GM13976 (cell line): ENCODE measurements at places on chromosomes 7 and 10.

DNA sequence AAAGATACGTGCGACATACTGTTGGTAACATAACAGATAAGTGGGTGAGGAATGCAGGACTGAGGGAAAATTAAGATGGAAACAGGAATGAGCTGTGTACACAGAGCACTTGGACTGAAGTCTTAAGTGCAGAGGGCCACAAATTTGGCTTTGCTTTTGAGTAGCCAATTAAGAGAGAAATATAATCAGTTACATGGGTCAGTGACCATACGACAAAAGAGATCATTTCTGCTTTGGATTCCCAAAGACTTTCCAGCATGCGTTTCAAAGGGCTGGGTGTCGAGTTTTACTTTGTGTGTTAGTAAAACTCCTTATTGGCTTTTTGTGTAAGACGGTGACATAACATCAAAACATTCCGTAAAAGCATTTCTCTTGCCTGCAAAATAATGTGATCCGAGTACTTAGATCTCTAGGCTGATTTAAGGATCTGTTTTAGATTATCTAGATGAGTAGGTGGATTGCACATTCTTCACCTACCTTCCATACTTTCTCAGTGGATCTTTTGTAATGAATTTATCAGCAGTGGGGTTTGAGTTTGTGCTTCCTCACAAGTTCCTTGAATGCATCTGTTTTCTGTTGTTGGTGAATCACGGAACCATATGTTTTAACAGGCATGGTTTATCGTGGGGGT is 7.5 kb downstream of the RABGEF1 start:
- no peak for DNase-seq

GRCh38 chr7:77808517-77808916 is 9.9 kb downstream of the PHTF2 start:
- DNase-seq = no peak

- DNase-seq = no peak
Observed at GRCh38 chr10:101563497-101564040, 24.5 kb downstream of the POLL start.

DNA sequence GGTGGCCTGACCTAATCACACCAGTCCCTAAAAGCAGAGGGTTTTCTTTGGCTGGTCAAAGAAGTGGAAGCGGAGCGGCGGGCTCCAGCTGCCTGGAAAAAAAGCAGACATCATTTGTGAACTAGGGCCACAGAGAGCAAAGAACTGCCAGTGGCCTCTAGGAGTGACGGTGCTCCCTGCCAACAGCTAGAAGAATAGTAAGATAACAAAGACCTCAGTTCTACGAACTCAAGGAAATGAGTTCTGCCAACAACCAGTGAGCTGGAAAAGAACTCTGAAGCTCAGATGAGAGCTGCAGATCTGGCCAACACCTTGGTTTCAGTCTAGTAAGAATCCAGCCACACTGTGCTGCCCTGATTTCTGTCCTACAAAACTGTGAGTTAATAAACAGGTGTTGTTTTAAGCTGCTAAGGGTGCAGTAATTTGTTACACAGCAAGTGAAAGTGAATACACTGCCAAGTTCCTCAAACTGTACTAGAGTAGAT is 178.0 kb downstream of the SRPK2 start:
- DNase-seq = peak; percentile 25

DNA sequence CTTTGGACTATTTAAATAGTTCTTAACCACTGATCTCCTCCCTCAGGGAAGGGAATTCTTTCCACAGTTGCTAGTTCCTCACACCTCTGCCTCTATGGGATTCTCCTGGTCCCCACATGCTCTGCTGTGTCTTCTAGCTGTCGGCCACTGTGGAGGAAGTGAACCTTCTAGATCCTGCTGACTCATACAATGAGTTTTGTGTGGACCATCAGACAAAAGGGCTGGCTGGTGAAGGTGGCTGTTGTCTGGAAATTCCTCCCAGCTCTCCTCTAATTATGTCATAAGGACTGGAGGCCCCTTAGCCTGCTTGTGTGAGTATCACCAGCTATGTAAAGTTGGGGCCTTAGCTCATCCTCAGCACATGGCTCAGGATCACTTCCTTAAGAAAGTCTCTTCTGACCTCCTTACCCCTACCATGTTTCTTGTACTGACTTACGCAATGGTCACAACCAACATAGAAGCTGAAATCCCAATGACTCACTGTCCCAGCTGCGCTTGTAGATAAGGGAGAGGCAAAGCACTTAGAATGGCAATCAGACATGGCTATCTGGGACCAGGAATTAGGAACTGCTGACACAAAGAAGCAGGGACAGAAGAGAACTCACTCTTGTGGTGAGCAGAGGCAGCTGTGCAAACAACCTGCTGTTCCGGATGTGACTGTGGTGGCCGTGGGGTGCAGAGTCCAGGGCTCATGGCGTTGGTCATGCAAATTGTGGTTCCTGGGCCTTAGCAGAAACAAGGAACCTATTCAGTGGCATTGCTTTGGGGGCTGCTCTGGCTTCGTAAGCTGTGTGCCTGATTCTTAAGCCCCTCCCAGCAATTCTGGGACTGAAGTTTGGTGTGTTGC is 2.5 kb upstream of the MACC1 start:
- no peak for DNase-seq

- DNase-seq = no peak
Observed at GRCh38 chr7:2810682-2811415, 33.3 kb downstream of the GNA12 start.

- DNase-seq = no peak
Observed at GRCh38 chr7:42002654-42003053, 234.4 kb downstream of the GLI3 start.

GRCh38 chr10:77784856-77785255 is 141.7 kb downstream of the DLG5 start:
- DNase-seq = no peak

- no peak for DNase-seq
Observed at GRCh38 chr7:82319674-82320118, 123.9 kb downstream of the CACNA2D1 start.

GRCh38 chr7:117383483-117384189 is 43.7 kb downstream of the ASZ1 start:
- DNase-seq = no peak

DNA sequence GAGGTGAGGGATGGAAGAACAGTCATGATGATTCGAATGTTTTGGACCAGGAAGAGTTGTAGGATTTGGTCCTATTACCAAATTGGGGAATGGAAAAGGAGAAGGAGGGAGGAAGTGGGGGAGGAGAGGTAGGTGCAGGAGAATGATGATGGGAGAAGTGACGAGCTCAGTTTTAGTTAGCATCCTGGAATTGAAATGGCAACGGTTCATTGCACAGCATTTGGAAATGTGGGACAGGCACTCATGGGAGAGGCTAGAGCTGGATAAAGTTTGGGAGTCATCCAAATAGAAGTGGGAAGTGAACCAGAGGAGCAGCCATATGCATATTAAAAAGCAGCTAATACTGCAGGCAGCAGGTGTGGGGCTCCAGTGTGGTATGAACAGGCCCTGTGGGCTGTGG is 253.6 kb downstream of the SORCS3 start:
- DNase-seq = no peak

GRCh38 chr10:44341886-44342285 is 43.0 kb downstream of the CXCL12 start:
- no peak for DNase-seq
